Hippocampal formation (tissue), 2 donors: ENCODE measurements at places on chromosomes 1 and 21.

DNA sequence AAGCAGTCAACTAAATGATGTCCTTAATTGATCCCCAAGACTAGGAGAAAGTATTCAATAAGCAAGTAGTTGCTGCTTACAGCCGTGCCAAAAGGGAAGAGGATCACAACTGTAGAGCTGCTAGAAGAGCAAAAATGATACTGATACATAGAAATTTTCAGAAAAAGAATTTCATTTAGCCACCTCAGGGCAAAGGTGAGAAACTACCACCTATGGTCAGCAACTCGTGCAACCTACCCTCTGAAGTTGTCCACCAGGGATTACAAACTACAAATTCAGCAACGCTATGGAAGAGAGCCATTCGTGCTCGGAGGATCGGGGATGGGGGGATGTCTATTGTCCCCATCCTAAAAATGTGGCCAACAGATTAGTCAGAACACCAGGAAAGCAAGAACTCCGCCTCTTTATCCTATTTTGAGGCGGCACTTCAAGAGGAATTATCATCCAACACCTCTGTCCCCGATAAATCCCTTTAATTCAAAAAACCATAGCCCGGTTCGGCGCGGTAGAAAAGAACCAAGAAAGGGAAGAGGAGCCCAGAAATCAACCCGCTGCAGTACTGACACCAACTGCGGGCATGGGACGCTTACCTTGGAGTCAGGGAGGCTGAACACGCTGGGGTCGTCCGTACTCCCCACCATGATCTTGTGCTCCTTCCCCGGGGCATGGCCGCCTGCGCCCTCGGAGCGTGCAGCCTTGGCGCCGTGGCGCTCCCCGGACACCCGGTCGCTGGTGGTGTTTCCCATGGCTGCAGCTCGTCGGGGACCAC, 687 bp downstream of the PRKAB2 start:
- DNase-seq = no peak

DNA sequence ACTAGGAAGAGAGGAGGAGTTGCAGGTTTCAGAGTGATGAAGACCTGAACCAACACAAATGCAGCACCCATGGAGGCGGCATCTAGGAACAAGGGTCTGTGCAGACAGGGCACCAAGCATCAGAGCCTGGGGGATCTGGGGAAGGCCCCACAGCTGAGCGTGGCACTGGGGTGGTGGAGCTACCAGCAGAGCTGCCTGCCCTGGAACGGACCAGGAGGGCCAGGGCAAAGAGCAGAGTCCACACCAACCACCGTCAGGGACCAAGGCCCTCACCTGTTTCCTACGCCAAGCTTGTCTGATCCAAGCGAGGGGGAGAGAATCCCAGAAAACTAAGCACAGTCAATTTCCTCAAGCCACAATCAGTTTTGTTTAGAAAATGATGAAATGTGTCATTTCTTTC, 79.0 kb upstream of the SYT6 start:
- no peak for DNase-seq

DNA sequence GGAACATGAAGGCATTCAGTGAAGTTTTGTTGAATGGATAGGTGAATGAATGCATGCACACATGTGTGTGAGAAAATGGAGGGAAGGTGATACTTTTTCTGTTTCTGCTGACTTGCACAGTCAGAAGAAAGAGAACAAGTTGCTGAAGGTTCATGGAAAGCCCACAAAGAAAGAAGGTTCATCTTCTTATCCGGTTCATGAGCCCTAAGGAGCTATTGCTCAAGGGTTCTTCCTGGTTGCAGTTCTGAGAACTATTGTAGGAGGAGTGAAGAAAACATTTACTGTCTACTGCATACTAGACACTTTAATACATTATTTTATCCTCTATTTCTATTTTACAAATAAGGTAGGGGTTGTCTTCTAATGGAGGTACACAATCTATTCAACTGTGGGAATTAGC, 13.4 kb upstream of the NIBAN1 start:
- no peak for DNase-seq

DNA sequence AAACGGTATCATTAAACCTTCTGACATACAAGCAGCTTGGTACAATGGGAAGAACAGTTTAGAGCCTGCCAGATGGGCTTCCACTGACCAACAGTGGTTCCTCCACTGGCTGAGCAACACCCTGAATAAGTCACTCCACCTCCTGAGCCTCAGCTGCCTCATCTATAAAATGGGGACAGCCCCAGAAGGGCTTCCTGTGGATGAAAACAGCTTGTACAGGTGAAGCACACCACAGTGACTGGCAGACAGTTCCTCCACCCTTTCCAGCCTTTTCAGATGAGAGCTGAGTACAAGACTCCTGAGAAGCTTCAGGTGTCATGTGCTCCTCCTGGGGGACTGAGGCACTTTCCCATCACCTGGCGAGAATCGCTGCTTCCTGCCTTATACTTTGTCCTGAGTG, 2.1 kb downstream of the CAPZB start:
- no peak for DNase-seq

GRCh38 chr1:245168086-245168485, 13.3 kb downstream of the KIF26B start:
- DNase-seq = no peak

DNA sequence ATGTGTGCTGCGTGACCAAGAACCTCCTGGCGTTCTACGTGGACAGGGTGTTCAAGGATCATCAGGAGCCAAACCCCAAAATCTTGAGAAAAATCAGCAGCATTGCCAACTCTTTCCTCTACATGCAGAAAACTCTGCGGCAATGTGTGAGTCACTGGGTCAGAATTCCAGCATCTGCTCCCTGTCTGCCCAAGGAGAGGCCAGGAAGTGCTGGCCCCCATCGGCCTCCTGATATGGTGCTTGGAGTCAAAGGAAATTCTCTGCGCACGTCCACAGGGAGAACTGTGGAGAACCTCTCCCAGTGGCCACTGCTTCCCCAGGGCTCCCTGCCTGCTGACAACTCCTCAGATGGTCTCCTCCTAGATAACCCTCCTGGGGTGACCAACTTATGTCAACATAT, 25.6 kb upstream of the IL20 start:
- no peak for DNase-seq

- no peak for DNase-seq
Observed at GRCh38 chr1:183227422-183228346, 41.6 kb downstream of the LAMC2 start.

DNA sequence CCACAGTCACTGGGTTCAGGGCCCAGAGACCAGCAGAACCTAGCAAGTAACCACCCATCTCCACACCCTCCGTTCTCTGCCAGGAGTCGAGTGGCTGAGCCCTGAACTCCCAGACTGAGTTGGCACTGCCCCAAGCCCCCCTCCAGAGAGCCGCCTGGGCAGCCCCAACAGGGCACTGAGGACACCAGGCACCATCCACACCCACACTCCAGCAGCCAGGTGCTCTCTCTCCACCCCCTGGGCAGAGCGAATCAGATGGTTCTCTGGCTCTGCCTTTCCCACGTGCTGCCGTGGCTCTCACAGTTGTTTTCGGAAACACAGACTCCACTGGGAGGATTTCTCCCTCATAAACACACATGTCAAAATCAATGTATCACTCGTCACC, 13.6 kb downstream of the WDR4 start:
- DNase-seq = no peak

DNA sequence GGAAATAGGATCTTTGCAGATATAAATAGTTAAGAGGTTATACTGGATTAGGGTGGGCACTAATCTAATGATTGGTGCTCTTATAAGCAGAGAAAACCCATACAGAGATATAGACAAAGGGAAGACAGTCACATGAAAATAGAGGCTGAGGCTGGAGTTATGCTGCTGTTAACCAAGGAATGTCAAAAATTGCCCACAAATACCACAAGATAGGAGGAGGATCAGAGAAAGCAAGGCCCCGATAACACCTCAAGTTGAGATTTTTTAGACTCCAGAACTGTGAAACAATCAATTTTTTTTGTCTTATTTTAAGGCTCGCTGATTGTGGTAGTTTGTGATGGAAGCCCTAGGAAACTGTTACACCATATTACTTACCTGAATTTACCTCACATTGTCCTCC, 513.2 kb downstream of the COL11A1 start:
- DNase-seq = no peak

- no peak for DNase-seq
Observed at GRCh38 chr1:209717818-209718217, 13.2 kb downstream of the HSD11B1 start.

DNA sequence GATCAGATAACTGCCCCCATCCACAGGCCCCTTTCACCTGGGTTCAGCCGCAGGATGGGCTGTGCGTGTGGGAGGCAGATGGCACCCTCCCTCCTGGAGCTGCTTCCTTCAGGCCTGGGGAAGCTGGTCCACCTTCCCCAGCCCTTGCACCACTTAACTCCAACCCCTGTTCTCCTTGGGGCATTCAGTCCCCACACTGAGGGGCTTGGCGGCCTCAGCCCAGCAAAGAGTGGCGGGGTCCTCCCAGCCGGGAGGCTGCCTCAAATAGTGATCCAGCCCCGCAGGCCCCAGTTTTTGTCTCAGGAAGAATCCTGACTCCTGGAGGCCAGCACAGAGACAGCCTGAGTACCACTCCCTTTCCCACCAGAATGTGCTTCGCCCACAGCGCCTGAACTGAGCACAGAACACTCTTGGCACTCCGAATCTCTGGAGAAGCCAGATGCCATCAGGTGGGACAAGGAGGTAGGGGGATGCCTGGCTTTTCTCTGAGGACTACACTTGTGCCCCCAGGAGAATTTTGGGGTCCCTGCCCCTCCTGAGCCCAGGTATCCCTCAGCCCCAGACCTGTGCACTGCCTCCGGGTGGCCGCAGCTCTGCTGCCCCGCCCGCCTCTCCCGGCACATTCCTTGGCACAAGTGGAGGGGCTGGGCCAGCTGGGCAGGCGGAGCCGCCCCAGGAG, 936 bp downstream of the PAQR6 start:
- DNase-seq = no peak

- no peak for DNase-seq
Observed at GRCh38 chr1:177935638-177936415, 34.0 kb downstream of the SEC16B start.

- no peak for DNase-seq
Observed at GRCh38 chr1:40161888-40162397, 756 bp downstream of the RLF start.

DNA sequence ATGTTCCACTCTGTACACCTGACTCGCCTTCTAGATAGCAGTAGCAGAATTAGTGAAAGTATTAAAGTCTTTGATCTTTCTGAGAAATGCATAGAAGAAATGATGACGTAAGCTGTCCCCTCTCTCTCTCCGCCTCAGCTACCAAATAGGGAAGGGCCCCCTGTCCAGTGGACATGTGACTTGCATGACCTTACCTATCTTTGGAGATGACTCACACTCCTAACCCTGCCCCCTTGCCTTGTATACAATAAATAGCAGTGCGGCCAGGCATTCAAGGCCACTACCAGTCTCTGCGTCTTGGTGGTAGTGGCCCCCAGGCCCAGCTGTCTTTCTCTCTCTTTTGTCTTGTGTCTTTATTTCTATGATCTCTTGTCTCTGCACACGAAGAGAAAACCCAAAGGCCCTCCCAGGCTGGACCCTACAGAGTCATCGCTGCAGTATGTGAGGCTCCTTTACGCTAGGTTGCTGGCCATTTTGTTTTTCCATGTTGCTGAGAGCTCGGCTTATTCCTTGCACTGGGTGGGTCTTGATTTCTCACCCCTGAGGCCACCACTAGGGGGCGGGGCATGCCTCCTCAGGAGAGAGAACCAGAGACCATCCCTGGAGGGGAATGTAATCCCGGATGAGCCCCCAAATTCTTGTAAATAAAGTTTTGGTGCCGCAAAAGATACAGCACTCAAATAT, 16.0 kb upstream of the ZBTB8B start:
- no peak for DNase-seq

DNA sequence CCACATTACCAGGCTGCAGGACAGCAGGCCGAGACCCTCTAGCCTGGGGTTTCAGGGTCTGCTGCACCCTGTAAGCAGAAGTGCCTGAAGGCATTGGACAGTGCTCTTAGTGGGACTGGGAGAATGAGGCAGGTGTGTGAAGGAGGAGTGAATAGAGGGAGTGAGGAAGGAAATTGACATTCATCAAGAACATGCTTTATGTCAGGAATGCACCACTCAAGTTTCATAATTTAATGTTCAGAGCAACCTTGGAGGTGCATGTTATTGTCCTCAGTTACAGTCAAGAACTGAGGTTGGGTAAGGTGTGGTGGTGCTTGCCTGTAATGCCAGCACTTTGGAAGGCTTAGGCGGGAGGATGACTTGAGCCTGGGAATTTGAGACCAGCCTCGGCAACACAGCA, 11.7 kb upstream of the GPR37L1 start:
- no peak for DNase-seq

GRCh38 chr1:15186073-15186845, 32.7 kb downstream of the TMEM51 start:
- DNase-seq = no peak

DNA sequence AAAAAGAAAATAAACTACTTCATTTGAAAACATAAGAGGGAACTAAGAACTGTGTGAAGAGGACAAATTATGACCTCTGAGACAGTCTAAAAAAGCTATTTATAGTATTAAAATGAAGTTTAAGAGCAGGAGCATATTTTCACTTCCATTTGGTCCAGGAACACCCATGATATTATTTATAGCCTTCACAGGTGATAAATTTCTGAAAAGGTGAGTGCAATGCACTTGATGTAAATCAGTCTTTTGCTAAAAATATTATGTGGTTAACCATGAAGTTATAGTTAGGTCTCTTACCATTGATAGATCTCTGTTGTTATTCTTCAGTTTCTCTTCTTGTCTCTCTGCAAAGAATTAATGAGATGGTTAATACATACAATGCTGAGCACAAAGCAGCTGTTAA, 14.7 kb downstream of the TMCO1 start:
- DNase-seq = no peak

DNA sequence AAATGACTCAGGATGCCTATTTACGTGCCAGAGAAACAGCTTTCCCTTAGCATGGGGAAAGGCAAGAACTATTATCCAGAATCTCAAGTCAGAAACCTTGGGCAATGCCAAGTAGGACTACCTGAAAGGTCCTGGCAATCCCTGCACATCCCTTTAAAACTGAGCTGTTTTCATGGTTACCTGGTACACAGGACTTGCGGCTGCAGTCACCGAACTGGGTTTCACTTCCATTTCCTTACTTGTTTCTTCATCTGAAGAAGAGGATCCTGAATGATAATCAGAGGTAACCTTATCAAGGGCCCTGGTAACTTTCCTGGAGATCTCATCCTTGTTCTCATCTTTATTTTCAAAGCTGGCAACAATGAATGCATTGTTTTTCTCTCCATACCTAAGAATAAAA, 14.3 kb downstream of the BTG3 start:
- DNase-seq = no peak

DNA sequence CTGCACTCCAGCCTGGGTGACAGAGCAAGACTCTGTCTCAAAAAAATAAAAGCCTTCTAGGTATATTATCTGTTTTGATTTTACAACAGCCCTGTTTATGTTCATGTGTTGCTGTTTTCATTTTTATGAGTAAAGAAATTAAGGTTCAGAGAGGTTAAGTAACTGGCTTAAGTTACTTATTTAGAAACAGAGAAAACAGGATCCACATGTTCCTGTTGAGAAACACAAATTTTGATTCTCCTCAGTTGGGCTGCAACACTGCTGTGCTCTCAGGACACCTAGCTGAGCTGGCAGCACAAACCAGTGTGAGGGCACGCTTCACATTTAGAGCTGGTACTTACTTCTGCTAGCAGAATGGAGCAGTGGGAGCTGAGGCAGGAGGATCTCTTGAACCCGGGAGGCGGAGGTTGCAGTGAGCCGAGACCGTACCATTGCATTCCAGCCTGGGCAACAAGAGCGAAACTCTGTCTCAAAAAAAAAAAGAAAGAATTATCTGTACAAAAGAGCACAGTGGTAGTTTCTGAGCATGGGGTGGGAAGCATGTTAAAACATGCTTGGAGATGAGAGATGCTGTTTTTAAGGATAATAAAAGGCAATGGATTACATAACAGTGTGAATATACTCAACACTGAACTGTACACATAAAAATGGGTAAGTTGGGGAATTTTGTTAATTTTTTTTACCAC, 2.4 kb downstream of the SPRTN start:
- no peak for DNase-seq
